ENCODE measurements at places on chromosomes 11 and 22. TPM values are rescaled to one million over a fixed set of nuclear protein-coding genes. Genes with fewer than 3 reads are reported as not detected.

Gene ASCC2
- 33.2 TPM for total RNA-seq

Gene RBFOX2
- total RNA-seq = 0.42 TPM

Gene PLAAT5
- total RNA-seq = 0.42 TPM

Gene YPEL4
- total RNA-seq = 1.3 TPM

Gene NRGN
- 58.9 TPM for total RNA-seq

Gene HBD
- 0.94 TPM for total RNA-seq

Gene GPHA2
- not detected for total RNA-seq

Gene GVQW3
- 1.7 TPM for total RNA-seq

Data from mononuclear cell (primary cell).